ENCODE measurements at places on chromosomes 3 and 15. TPM values are rescaled to one million over a fixed set of nuclear protein-coding genes. Genes with fewer than 3 reads are reported as not detected.
A peak's percentile ranks its signal among the peaks of the same experiment; 100 is the strongest.

The FOXL2NB gene
- not detected for total RNA-seq

- no peaks in the 10 kb centered on the region for H3K4me1 ChIP-seq
- no peak overlapping the region for H3K4me3 ChIP-seq
- no peak overlapping the region for H3K27ac ChIP-seq
- no peaks in the 10 kb centered on the region for H3K36me3 ChIP-seq
- no peak for DNase-seq
Measured at GRCh38 chr15:36004891-36005490, 459.0 kb upstream of the DPH6 start.

The TM6SF1 gene
- 2.3 TPM for total RNA-seq

The HTR3E gene
- not detected for total RNA-seq

GRCh38 chr3:194532591-194532990 is 45.8 kb upstream of the ATP13A3 start:
- DNase-seq: no peak
- no peak overlapping the region for H3K27ac ChIP-seq
- no peak overlapping the region for H3K4me3 ChIP-seq
- peaks cover 5% of the 10 kb centered on the region for H3K4me1 ChIP-seq
- no peaks in the 10 kb centered on the region for H3K27me3 ChIP-seq

DNA sequence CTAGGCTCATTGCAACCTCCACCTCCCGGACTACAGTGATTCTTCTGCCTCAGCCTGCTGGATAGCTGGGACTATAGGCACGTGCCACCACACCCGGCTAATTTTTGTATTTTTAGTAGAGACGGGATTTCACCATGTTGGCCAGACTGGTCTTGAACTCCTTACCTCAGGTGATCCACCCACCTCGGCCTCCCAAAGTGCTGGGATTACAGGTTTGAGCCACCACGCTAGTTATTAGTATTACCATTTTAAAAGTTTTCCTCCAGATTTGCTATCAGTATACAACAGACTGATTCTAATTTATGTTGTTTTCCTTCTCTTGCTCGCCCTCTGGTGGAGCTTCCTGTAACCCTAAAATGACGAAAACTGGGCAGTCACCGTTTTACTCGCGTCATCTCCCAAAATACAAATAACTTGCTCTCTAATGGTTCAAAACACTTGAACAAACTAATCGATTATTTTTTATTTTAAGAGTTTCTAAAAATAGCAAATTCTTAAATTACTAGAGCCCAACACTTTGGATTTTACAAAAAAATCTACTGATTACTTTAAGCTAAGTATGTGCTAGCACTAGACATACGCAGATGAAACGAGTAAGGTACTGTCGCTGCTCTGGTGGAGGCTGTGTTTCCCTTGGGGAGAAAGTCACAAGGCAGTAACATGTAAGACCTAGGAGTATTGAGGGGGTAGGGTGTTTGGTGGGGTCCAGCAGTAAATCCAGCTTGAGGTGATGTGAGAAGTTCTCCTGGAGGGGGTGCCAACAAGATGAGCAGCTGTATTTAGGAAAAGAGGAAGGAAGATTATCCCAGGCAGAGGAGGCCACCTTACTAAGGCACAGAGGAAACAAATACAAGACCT is 203.3 kb downstream of the MBNL1 start:
- peak overlapping the region; percentile 26 for H3K4me3 ChIP-seq
- no peaks in the 10 kb centered on the region for H3K27me3 ChIP-seq
- H3K4me1 ChIP-seq: no peaks in the 10 kb centered on the region
- peak; percentile 72 for DNase-seq

- no peak overlapping the region for H3K27ac ChIP-seq
- peak; percentile 61 for DNase-seq
- H3K27me3 ChIP-seq: no peaks in the 10 kb centered on the region
- H3K36me3 ChIP-seq: peaks cover 2% of the 10 kb centered on the region
- H3K4me1 ChIP-seq: peaks cover 2% of the 10 kb centered on the region
- no peak overlapping the region for H3K4me3 ChIP-seq
Measured at GRCh38 chr3:46947981-46948791, 28.4 kb downstream of the CCDC12 start.

DNA sequence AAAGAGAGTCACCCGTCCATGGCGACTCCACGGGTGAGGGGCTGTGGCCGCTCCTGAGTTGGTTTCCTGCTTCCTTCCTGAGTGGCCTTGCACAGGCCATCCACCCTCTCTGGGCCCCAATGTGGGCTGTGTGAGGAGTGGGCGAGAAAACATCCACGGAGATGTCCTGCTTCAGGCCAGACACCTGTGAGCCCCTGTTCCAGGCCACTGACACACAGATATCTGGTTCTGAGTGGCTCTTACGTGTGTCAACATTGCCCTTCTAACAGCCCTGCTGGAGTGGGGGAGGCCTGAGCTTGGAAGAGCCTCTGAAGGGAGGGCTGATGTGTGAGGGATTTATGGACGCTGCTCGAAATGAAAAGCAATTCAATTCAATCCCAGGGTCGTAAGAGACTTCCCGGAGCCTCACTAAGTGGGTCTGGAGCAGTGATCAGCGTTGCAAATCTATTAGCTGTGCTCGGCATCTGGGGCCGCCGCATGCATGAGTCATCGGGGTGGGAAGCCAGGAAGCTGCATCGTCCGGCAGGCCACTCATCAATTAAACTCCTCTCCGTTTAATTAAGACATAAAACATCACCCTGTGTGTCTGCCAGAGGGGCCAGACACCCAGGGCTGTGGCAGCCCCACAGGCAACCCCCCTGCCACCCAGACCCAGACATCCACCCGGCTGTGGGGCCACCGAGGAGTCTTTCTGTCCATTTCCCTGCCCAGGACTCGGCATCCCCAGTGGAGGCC is 20.0 kb upstream of the PRR23E start:
- H3K4me1 ChIP-seq: peaks cover 8% of the 10 kb centered on the region
- H3K27me3 ChIP-seq: no peaks in the 10 kb centered on the region
- H3K27ac ChIP-seq: no peak overlapping the region
- H3K4me3 ChIP-seq: no peak overlapping the region
- H3K36me3 ChIP-seq: no peaks in the 10 kb centered on the region
- peak; percentile 58 for DNase-seq

- DNase-seq: no peak
- no peak overlapping the region for H3K4me3 ChIP-seq
- H3K27me3 ChIP-seq: peaks cover 2% of the 10 kb centered on the region
- no peak overlapping the region for H3K27ac ChIP-seq
- H3K4me1 ChIP-seq: no peaks in the 10 kb centered on the region
Measured at GRCh38 chr3:107328069-107328468, 49.2 kb upstream of the CCDC54 start.

The LTF gene
- total RNA-seq: not detected

DNA sequence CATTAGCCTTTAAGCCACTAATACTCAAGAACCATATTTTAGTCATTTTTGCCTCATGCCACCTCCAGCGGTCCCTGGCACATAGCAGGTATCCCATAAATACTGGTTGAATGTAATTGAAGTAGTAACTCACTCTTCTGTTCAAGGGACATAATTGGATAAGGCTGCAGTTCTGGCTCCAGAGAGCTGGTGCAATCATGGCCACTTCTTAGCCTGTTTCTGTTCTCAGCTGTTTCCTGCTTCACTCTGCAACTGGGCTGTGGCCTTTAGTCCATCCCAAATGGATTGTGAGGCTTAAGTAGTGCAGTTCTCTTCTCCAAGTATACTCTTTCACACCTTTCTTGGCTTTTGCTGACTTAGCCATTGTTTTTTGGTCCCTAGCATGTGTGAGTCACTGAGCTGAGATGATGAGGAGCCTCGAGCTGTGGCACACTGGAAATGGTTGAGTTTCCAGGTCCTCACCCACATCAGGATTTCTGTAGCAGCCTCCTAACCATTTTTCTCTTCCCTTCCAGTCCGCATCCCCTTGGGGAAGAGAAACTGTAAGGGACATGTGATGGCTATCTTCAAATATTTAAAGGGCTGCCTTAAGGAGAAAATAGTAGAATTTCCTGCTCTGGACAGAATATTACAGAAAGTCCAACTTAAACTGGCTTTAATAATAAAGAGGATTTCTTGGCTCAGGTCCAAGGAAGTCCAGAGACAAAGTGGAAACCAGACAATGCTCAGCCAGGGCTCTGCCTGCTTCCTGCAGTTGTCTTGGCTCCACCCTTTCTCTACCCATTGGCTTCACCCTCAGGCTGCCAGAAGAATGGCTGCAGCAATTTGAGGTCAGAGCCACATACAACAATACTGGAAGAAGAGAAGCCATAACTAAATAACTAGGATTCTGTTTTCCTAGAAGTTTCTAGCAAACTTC is 305.4 kb upstream of the ROPN1 start:
- DNase-seq: no peak
- H3K27me3 ChIP-seq: peaks cover 2% of the 10 kb centered on the region
- no peak overlapping the region for H3K27ac ChIP-seq
- H3K4me1 ChIP-seq: no peaks in the 10 kb centered on the region

The NANOGP8 gene
- not detected for total RNA-seq

GRCh38 chr3:141646760-141647561 is 91.1 kb upstream of the RNF7 start:
- peak; percentile 77 for DNase-seq
- H3K36me3 ChIP-seq: no peaks in the 10 kb centered on the region
- H3K27me3 ChIP-seq: no peaks in the 10 kb centered on the region
- no peaks in the 10 kb centered on the region for H3K4me1 ChIP-seq
- no peak overlapping the region for H3K27ac ChIP-seq

DNA sequence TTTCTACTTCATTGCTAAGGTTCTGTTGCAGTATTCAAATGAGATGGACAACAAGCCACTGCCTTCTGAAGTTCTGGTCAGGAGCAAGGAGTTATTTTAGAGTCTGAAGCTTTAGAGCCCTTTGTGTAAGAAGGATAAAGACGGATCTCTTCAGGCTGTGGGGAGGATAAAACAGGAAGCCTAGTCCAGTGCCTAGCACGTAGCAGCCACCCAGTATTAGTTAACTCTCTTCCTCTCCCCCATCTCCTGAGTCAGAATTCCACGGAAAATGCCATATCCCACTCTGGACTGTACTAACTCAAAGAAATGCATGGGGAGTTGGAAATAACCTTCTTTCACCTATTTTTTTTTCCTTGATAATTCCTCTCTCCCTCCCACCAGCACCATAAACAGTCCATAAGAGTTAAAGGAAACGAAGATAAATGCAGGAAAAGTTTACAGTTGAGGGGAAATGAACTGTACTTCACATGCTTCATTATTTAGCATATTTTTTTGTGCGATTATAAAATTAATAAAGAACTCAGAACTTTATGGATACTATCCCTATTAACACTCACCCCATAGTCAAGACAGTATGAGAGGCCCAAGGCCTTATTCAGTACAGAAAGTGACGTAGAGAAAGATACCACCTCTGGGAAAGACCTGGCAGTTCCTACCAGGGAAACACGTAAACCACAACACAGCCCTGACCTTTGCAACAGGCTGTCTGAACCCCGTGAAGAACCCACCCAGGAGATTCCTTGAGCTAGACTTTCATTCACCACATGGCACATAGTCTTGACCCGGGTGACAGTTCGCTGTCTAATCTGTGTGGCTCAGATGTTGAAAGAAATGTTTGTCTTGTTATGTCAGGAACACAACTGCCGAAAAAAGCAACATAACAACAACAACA is 9.2 kb downstream of the IGF2BP2 start:
- no peaks in the 10 kb centered on the region for H3K27me3 ChIP-seq
- H3K36me3 ChIP-seq: no peaks in the 10 kb centered on the region
- H3K4me3 ChIP-seq: no peak overlapping the region
- peaks cover 24% of the 10 kb centered on the region for H3K4me1 ChIP-seq
- no peak overlapping the region for H3K27ac ChIP-seq

GRCh38 chr3:100766069-100766468 is 56.8 kb downstream of the TFG start:
- no peak for DNase-seq
- no peaks in the 10 kb centered on the region for H3K4me1 ChIP-seq
- no peak overlapping the region for H3K4me3 ChIP-seq
- H3K27ac ChIP-seq: no peak overlapping the region
- H3K36me3 ChIP-seq: no peaks in the 10 kb centered on the region

GRCh38 chr15:67024314-67024997 is 40.9 kb upstream of the SMAD3 start:
- no peaks in the 10 kb centered on the region for H3K27me3 ChIP-seq
- H3K4me1 ChIP-seq: peaks cover 32% of the 10 kb centered on the region
- no peaks in the 10 kb centered on the region for H3K36me3 ChIP-seq
- peak; percentile 98 for DNase-seq
- H3K4me3 ChIP-seq: no peak overlapping the region

The CCR8 gene
- total RNA-seq: not detected

DNA sequence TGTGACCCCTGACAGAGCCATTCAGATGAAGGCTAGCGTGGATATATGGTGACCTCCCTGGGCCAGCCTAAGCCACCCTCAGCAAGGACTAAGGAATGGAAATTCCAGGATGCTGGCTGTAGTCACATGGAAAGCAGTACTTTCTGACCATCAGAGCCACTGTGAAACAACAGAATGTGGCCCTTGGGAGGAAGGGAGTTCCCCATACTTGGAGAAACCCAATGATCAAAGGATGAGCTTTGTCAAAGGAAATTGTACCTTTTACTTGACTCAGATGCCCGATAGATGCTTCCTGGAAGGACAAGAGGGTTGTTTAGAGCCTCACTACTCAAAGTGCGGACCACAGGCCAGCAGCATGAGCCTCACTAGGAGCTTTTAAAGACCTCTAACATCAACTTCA is 484.5 kb upstream of the PROK2 start:
- no peak for DNase-seq
- H3K36me3 ChIP-seq: no peaks in the 10 kb centered on the region
- H3K4me1 ChIP-seq: peaks cover 24% of the 10 kb centered on the region
- H3K27me3 ChIP-seq: peaks cover 2% of the 10 kb centered on the region

DNA sequence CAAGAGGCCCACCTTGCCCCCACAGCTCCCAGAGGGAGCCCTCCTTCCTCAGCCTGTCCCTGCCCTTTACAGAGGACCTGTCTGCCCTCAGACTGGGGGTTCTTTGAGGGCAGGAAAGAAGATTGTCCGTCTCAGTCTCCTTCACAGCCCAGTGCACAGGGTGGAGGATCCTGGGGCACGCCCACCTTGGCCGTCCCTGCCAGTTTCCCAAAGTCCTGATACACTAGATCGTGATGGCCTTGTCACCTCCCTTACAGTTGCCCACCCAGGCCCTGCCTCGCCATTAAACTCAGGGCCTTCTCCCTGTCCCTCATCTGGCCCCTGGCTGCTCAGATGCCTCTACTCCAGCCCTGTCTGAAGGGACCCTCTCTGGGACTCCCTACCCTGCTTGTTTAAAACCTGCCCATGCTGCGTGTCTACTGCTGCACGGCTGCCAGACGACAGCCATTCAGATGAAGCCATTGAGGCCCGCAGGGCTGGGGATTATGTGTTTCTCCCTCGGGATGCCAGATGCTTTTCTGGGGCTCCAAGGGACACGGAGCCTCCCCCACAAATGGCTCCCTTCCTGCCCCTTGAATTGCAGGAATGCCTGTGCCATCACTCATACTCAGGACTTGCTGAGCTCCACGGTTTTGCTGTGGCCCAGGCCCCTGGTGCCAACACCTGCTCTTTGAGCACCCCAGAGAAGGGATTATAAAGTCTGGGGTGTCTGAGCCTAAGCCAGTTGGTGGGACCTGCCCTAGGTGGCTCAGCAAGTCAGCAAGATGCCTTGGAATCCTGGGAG is 27.8 kb downstream of the ACSBG1 start:
- no peak overlapping the region for H3K27ac ChIP-seq
- no peaks in the 10 kb centered on the region for H3K36me3 ChIP-seq
- H3K27me3 ChIP-seq: peaks cover 9% of the 10 kb centered on the region
- no peak for DNase-seq
- no peak overlapping the region for H3K4me3 ChIP-seq

The LMCD1 gene
- total RNA-seq: 40.1 TPM

- DNase-seq: no peak
- H3K27ac ChIP-seq: peak overlapping the region; percentile 59
- H3K27me3 ChIP-seq: no peaks in the 10 kb centered on the region
- H3K36me3 ChIP-seq: no peaks in the 10 kb centered on the region
Measured at GRCh38 chr15:74791007-74791406, 9.1 kb downstream of the CSK start.
